Activated CD4-positive, CD25-positive, alpha-beta regulatory T cell treated with anti-CD3 and anti-CD28 coated beads, Interleukin-2, amount 50 U/mL, for 16 hours (primary cell): ENCODE measurements at places on chromosomes 1 and 21.

DNA sequence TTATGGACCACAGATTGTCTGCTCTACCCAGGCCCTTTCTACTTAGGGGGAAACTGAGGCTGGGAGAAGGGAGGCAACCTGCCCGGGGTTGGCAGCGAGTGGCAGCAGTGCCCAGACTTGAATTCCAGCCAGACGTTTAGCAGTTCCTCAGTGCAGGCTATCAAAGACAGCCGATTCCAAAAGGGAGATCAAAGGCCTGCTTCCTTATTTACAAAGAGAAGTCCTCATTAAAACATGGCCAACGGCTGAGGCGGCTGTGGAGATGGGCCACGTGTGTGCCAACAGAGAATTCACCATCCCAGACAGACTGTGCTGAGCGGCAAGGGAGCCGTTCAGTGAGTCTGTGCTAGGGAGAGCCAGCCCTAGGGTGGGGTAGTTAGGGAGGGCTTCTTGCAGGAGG lies 27.7 kb downstream of the C1QB start:
- no peak for DNase-seq

GRCh38 chr1:179702946-179703539 lies 40.0 kb upstream of the FAM163A start:
- no peak for DNase-seq

DNA sequence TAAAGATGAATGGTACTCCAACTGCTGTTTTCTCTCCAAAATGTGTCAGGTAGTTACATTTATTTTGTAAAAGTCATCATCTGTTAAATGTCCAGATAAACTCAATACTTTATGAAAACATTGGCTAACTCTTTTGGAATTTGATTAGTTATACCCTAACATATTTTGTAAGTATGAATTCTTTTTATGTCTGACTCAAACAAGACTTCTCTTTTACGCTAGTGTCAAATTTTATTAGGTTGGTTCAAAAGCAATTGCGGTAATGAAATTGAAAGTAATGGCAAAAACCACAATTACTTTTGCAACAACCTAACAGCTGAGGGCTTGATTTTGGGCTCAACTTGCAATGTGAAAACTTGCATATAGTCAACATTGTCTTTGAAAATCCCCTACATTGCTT lies 41.0 kb upstream of the USP25 start:
- DNase-seq, result no peak

DNA sequence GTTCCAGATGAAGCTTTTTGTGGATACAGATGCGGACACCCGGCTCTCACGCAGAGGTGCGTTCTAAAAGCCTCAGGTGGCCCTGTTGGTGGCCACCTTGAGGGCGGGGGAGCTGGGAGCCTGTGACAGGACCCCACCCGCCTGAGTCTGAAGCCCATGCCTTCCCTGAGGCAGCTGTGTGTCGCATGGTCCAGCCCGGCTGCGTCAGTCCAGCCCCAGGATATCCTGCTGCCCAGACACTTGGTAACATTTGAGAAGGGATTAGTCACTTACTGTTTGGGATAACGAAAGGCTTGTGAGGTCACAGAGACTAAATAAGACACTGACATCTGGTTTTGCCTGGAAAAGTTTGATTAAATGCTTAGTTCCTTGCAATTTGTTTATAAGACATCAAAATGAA lies 68.9 kb downstream of the UCK2 start:
- DNase-seq, result no peak

DNA sequence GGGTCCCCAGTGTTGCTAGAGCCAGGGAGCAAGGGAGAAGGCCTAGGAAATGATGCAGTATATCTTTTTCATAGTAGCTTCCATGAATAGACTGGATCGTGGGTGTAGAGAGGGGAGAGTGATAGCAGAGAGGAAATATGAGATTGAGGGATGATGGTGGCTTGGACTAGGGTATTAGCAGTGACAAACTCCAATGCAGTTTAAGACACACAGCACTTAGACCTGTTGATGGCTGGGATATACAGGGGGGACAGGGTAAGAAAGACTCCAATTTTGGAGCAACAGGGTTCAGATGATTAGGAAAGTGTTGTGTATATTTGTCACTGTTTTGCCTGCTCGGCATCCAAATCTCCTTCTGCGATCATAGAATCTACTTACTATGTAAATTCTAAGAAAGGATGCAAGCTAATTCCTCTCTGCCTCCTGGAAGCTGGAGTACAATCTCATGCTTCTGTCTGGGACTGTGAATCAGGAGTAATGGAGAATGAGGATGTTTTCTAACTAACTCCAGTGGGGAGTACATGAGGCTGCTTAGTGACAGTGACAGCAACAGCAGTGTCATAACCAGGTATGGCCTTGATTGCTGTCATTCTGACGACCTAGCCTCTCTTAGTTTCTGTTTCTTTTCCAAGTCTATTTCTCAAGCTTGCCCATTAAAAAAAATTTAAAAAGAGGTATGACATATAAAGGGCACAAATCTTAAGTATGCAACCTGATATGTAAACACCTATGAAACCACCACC lies 47.5 kb downstream of the SYDE2 start:
- no peak for DNase-seq

- no peak for DNase-seq
Measured at GRCh38 chr1:168086438-168086837, 50.3 kb downstream of the GPR161 start.

DNA sequence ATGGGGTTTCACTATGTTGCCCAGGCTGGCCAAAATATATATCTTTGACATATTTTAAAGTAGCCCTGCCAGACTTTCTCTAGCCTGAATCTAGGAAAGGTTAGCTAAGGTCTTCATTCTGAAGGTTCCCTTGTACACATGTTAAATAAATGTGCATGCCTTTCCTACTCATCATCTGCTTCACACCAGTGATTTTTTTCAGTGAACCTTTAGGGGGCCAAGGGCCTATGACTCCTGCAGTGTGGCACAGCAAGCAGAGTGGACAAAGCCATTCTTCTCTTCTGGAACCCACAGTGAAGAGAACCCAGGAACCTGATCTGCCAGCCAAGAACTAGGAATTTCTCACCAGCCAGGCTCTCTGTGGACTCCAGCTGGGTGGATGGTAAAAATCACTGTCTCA lies 22.9 kb downstream of the CBR1 start:
- DNase-seq, result no peak

DNA sequence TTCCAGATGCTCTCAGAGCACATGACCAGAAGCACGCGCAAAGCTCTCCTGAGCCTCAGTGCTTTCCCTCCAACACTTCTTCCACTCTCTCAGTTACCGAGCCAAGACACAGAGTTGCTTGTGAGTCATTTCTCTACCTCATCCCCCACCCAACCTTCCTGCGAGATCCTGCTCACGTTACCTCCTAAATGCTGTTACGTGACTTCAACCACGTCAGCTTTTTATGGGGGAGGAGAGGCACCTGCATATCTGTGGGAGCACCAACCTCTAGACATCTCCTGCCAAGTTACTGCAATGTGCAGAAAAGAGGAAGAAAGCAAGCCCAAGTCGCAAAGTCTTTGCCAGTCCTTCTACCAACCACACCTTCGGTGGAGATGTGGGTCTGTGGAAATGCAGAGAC lies 27.2 kb upstream of the ERG start:
- no peak for DNase-seq

GRCh38 chr1:64842224-64842623 lies 97.3 kb downstream of the RAVER2 start:
- no peak for DNase-seq

DNA sequence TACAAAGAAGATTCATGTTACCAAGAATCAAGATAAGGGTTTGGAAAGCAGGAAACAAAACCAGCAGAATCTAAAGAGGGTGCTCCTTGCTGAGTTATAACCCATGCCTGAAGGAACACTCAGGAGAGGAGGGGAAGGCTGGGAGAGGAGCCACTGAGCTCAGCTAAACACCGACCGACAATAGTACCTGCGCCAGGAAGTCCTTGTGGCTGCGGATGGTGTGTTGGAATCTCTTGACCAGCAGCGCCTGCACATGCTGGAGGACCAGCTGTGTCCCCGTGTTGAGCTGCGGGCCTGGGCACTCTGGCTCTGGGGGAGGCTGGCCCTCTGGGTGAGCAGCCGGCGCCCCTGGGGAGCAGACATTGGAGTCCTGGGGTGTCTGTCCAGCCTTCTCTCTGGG lies 89.4 kb downstream of the ABCA4 start:
- DNase-seq, result no peak
